Pancreas (tissue), 10 donors: ENCODE measurements at places on chromosomes 11 and 22. TPM values are rescaled to one million over a fixed set of nuclear protein-coding genes. Genes with fewer than 3 reads are reported as not detected.

Gene NUP160
- 13.6 TPM for total RNA-seq

Gene FGF19
- total RNA-seq = not detected

Gene TEF
- total RNA-seq = 13.4 TPM

Gene LRRC4C
- 0.17 TPM for total RNA-seq

Gene HMOX1
- total RNA-seq = 1.8 TPM

Gene OR52I1
- total RNA-seq = not detected

Gene CATSPER1
- total RNA-seq = not detected

Gene MIOX
- total RNA-seq = not detected

Gene AMBRA1
- total RNA-seq = 15.1 TPM

Gene CDC42EP1
- total RNA-seq = 95.6 TPM

Gene F2
- total RNA-seq = not detected

Gene MAPK11
- 1.3 TPM for total RNA-seq

Gene TMEM80
- 15.2 TPM for total RNA-seq

Gene ENTHD1
- not detected for total RNA-seq

Gene TMEM191C
- not detected for total RNA-seq

Gene SMIM35
- total RNA-seq = not detected

Gene TSGA10IP
- total RNA-seq = not detected

Gene APLP2
- total RNA-seq = 64.2 TPM

Gene KCNQ1OT1
- total RNA-seq = 1.4 TPM

Gene BTG4
- total RNA-seq = not detected

Gene OR8D1
- not detected for total RNA-seq

Gene C11orf86
- not detected for total RNA-seq

Gene APOL5
- total RNA-seq = not detected

Gene ZNF215
- 2.6 TPM for total RNA-seq

Gene NCAM1
- total RNA-seq = 14.8 TPM

Gene OR5A1
- not detected for total RNA-seq
